ENCODE measurements at places on chromosomes 5 and 9. TPM values are rescaled to one million over a fixed set of nuclear protein-coding genes. Genes with fewer than 3 reads are reported as not detected.

Gene ACTBL2
- not detected for total RNA-seq

DNA sequence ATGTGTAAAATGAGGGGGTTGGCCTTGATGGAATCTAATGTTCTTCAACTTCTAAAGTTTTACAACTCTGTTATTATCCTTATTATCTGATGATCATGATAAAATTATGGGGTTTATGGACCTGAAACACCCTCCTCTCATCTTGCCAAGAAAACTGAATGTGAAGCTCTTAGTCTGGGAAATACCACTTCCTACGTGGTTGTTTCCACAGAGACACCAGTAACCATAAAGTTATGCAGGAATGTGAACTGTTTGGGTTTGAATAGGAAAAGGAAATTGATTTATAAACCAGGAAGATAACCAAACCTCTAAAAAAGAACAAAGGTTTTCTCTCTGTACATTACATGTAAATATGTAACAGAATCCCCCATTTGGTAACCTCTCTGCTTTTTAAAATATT lies 28.3 kb upstream of the RAI14 start:
- no peak for DNase-seq

DNA sequence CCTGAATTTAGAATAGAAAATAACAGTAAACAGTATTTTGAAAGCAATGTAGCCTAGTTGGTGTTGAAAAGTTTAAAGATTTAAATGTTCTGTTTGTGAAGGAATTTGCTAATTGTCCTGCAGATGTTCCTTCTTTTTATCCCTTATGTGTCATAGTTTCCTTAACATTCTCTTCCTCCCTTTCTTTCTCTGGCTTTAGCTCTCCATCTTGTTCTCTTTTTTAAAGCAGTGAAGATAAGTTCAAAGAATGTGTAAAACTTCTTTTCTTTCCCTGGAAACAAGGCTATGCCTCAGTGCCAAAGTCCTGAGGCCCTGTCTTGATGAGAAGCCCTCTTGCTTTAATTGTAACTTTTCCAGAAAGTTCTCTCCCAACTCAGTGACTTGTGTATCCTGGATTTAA lies 24.4 kb upstream of the GAS1 start:
- DNase-seq: no peak

DNA sequence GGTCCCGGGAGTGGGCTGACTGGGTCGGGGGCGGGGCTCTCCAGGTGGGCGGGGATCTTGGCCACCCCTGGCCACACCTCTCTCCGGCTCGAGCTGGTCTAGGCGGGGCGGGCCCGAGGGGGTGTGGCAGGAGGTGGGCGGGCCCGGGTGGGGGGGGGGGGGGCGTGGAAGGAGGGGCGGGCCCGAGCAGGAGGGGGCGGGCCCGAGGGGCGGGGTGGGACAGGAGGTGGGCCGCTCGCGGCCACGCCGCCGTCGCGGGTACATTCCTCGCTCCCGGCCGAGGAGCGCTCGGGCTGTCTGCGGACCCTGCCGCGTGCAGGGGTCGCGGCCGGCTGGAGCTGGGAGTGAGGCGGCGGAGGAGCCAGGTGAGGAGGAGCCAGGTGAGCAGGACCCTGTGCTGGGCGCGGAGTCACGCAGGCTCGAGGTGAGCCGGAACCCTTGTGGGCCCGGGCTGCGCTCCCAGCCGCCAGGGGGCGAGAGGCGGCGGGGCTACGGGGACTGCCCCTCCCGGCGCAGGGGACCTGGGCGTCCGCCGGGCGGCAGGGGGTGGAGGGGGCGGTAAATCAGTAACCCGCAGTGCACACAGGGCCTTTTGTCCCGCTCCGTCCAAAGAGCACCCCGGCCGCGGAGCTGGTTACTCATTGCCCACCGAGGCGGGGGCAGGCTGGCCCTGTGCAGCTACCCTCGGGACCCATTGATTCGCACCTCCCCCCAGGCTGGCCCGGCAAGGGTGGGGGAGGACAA lies at the start of gene FGFR4:
TSS of gene FGFR4 (plus strand) at position 262 of the 744 bp plus-strand sequence. CDS start 2,688 bp downstream, outside the sequence.
- DNase-seq: no peak

DNA sequence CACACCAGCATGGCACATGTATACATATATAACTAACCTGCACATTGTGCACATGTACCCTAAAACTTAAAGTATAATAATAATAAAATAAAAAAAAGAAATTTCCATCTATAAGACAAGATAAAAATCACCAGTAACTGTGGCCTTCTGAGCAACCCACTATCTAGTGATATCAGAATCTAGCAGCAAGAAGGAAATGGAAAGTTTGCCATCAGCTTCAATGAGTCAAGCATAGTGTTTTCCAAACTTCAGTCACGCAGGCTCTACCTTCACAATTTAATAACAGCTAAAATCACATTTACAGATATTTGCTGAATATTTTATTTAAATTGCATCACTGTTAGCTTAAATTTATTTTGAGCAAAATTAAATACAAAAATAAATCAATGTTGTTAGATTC lies 345.3 kb upstream of the CD180 start:
- DNase-seq: no peak

DNA sequence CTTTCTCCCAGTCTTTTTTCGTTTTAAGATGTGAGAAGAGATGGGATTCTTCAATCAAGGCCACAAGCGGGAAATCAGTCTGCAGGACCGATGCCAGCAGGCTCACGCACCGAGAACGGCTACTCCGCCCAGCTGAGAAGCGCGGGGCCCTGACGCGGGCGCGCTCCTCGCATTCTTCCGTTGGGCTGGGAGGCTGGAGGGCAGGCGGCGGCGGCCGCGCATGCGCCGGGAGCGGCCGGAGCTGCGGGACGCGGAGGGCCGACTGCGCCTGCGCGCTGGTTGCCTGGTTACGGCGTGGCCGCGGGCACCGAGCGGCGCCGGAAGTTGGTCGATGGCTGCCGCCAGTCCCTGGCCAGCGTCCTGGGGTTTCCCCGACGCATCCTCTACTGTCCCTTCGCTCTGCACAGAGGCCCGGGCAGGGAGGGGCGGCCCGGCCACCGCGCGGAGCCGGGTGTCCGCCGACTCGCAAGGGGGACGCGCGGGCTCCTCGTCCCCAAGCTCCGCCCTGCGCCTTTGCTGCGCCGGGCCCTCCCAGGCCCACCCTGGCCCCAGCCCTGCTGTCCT lies 831 bp upstream of the SEC16A start:
- DNase-seq: peak; percentile 53

DNA sequence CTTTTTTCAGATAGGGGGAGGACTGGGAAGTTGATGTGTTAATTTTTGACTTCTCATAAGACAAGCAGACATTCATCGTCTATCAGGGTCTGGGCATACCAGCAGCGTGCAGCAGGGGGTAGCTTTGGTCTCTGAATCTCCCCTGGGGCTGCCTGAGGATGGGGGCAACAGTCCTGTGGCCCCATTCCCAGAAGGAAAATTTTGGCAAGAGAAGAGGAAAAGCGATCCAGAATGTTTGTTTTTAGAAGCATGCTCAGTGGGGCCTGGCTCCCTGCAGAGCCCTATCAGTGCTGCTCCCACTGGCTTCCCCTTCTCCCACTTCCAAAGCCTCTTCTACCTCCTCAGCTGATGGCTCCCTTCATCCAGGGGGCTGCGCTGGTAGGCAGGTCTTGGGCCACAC lies 194.8 kb upstream of the IL12B start:
- DNase-seq: no peak
